Vagina (tissue), 2 donors: ENCODE measurements at places on chromosomes 4 and X.

GRCh38 chr4:118981171-118981838, 92.7 kb downstream of the SYNPO2 start:
- no peaks in the 10 kb centered on the region for H3K27me3 ChIP-seq
- H3K27ac ChIP-seq = peak overlapping the region; percentile 16
- no peaks in the 10 kb centered on the region for H3K4me1 ChIP-seq
- no peaks in the 10 kb centered on the region for H3K36me3 ChIP-seq
- H3K4me3 ChIP-seq = no peak overlapping the region

DNA sequence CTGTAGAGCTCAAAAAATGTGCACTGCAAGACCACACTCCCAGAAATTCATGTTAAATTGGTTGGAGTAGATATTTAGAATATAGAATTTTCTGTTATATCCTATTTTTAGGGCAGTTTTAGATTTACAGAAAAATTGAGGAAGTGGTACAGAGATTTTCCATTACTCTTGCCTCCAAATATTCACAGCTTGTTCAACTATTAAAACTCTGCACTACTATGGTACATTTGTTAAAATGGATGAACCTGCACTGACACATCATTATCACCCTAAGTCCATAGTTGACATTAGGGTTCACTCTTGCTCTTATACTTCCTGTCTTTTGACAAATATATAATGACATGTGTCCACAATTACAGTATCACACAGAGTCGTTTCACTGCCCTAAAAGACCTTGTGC, 1724.5 kb downstream of the C4orf33 start:
- DNase-seq = no peak
- H3K4me1 ChIP-seq = no peaks in the 10 kb centered on the region

DNA sequence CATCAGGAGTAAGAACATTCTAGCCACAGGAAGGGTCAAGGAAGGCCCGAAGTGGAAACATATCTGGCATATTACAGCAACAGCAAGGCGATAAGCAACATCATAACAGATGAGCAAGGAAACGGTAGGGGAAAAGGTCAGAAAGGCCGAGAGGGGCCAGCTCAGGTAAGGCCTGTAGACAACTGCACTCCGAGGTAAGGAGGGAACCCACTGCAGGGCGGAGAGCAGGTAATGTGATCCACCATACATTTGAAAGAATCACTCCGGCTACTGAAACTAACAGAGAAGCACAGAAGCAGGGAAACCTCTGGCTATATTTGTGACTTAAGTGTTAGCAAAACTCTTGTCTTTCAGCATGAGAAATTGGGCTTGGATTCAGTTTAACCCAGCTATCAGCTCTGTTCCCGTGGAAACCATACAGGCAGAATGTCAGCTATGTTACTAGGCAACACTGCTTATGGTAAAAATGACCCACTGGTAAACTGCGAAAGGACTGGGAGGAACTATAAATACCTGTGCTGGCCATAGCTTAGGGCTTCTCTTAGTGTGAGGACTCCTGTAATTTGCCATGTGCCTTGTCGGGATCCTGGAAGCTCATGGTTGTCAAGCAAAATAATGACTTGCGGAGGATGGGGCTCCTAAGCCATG, 31.0 kb downstream of the FRYL start:
- no peak overlapping the region for H3K27ac ChIP-seq
- H3K36me3 ChIP-seq = no peaks in the 10 kb centered on the region
- H3K27me3 ChIP-seq = no peaks in the 10 kb centered on the region
- H3K4me3 ChIP-seq = no peak overlapping the region

GRCh38 chr4:10971800-10972401, 287.3 kb upstream of the CLNK start:
- no peak for DNase-seq
- no peaks in the 10 kb centered on the region for H3K27me3 ChIP-seq
- H3K36me3 ChIP-seq = no peaks in the 10 kb centered on the region
- no peak overlapping the region for H3K27ac ChIP-seq
- no peaks in the 10 kb centered on the region for H3K4me1 ChIP-seq

- H3K4me1 ChIP-seq = peaks cover 15% of the 10 kb centered on the region
- H3K27me3 ChIP-seq = no peaks in the 10 kb centered on the region
- H3K4me3 ChIP-seq = no peak overlapping the region
- no peak overlapping the region for H3K27ac ChIP-seq
- no peaks in the 10 kb centered on the region for H3K36me3 ChIP-seq
- DNase-seq = peak; percentile 83
These were observed 160.6 kb downstream of the EFNB1 start for GRCh38 chrX:68989456-68989855.

DNA sequence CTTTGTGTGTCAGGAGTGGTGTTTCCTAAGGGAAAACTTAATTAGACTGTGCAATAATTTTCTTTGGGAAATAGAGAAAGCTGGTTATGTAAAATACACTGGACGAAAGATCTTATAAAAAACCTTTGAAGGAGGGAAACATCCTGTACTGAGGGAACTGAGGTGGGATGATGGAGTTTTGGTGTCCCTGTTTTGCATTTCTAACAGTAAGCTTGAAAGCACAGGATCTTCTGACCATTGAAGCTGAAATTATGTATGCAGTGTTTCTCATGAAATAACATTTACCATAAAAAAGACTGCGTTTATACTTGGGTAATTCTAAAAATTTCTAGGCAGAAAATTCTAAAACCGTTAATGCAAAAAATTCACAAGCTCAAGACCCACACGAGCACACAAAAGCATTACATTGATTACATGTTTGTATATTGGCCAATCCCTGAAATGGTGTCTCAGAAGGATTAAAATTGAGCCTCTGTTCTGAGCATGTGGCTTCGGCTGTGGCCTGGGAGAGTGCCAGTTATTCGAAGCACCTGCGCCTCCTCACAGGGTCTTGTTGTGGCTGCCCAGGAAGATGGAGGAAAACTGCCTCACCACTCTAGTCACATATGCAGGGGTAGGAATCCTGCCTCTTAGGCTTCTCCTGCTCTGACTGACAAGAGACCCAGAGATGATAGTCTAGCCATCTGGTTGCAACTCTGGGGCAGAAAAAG, 49.5 kb downstream of the JADE3 start:
- no peak overlapping the region for H3K27ac ChIP-seq
- DNase-seq = no peak
- H3K27me3 ChIP-seq = no peaks in the 10 kb centered on the region
- no peak overlapping the region for H3K4me3 ChIP-seq

- no peak overlapping the region for H3K27ac ChIP-seq
- no peaks in the 10 kb centered on the region for H3K27me3 ChIP-seq
- peaks cover 6% of the 10 kb centered on the region for H3K36me3 ChIP-seq
- peak overlapping the region; percentile 14 for H3K4me3 ChIP-seq
- H3K4me1 ChIP-seq = no peaks in the 10 kb centered on the region
These were observed 13.3 kb downstream of the CYP4V2 start for GRCh38 chr4:186204686-186205085.

GRCh38 chrX:136292656-136293055, 8.1 kb upstream of the ADGRG4 start:
- no peak overlapping the region for H3K27ac ChIP-seq
- H3K36me3 ChIP-seq = no peaks in the 10 kb centered on the region
- no peaks in the 10 kb centered on the region for H3K27me3 ChIP-seq

GRCh38 chr4:163111588-163111987, 55.1 kb downstream of the NAF1 start:
- DNase-seq = no peak
- H3K27ac ChIP-seq = no peak overlapping the region
- no peaks in the 10 kb centered on the region for H3K4me1 ChIP-seq
- no peaks in the 10 kb centered on the region for H3K27me3 ChIP-seq
- no peak overlapping the region for H3K4me3 ChIP-seq

GRCh38 chrX:130771230-130771629, 131.8 kb downstream of the ENOX2 start:
- H3K4me1 ChIP-seq = no peaks in the 10 kb centered on the region
- H3K27me3 ChIP-seq = no peaks in the 10 kb centered on the region
- DNase-seq = no peak
- H3K4me3 ChIP-seq = no peak overlapping the region
- H3K27ac ChIP-seq = no peak overlapping the region
- no peaks in the 10 kb centered on the region for H3K36me3 ChIP-seq

DNA sequence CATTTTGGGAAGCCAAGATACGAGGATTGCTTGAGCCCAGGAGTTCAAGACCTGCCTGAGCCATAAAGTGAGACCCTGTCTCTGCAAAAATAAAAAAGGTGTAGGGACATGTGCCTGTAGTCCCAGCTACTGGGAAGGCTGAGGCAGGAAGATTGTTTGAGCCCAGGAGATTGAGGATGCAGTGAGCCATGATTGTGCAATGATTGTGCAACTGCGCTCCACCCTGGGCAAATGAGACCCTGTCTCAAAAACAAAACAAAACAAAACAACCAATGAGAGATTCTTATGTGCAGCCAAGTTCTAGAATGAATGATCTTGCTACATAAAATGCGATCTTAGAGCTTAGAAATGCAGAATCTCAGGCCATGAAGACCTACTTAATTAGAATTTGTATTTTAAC, 22.5 kb downstream of the SLC9B2 start:
- no peak overlapping the region for H3K4me3 ChIP-seq
- H3K36me3 ChIP-seq = peaks cover 10% of the 10 kb centered on the region
- H3K27me3 ChIP-seq = no peaks in the 10 kb centered on the region
- no peak overlapping the region for H3K27ac ChIP-seq
- DNase-seq = no peak
- H3K4me1 ChIP-seq = no peaks in the 10 kb centered on the region

- peaks cover 30% of the 10 kb centered on the region for H3K4me1 ChIP-seq
- H3K36me3 ChIP-seq = no peaks in the 10 kb centered on the region
- no peak for DNase-seq
- no peak overlapping the region for H3K4me3 ChIP-seq
- H3K27ac ChIP-seq = no peak overlapping the region
These were observed 118.7 kb downstream of the KLHL8 start for GRCh38 chr4:87101543-87102199.

- no peak overlapping the region for H3K27ac ChIP-seq
- H3K27me3 ChIP-seq = no peaks in the 10 kb centered on the region
- H3K4me1 ChIP-seq = peaks cover 14% of the 10 kb centered on the region
- no peak for DNase-seq
These were observed 2.0 kb downstream of the ANKRD37 start for GRCh38 chr4:185398618-185399017.

DNA sequence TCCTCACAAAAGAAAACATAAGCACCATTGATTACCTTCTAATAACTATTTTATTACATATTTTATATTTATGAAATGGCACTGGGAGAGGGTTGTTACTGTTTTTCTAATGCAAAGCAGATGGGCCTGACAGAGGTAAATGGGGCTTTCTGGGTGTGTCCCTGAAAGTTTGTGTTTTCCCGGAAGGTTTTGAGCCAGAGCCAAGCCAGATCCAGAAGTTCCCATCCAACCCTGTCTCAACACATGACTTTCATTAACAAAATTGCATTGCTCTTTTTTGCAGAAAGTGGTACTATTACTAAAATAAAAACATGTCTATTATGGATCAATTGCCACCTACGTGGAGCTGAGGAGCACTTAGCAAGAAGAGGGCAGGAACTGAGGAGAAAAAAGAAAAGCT, 181.3 kb downstream of the RAB28 start:
- DNase-seq = no peak
- H3K27me3 ChIP-seq = no peaks in the 10 kb centered on the region
- H3K4me1 ChIP-seq = no peaks in the 10 kb centered on the region
- H3K4me3 ChIP-seq = no peak overlapping the region
- no peaks in the 10 kb centered on the region for H3K36me3 ChIP-seq

GRCh38 chr4:48944252-48944651, 37.7 kb upstream of the OCIAD2 start:
- no peak overlapping the region for H3K27ac ChIP-seq
- no peak overlapping the region for H3K4me3 ChIP-seq
- DNase-seq = no peak
- H3K4me1 ChIP-seq = peaks cover 8% of the 10 kb centered on the region
- H3K27me3 ChIP-seq = no peaks in the 10 kb centered on the region

GRCh38 chr4:70651864-70652506, 14.3 kb downstream of the JCHAIN start:
- H3K4me3 ChIP-seq = no peak overlapping the region
- no peaks in the 10 kb centered on the region for H3K27me3 ChIP-seq
- no peak overlapping the region for H3K27ac ChIP-seq
- no peaks in the 10 kb centered on the region for H3K36me3 ChIP-seq

- H3K4me3 ChIP-seq = no peak overlapping the region
- H3K27me3 ChIP-seq = no peaks in the 10 kb centered on the region
- H3K27ac ChIP-seq = no peak overlapping the region
- H3K36me3 ChIP-seq = no peaks in the 10 kb centered on the region
- H3K4me1 ChIP-seq = no peaks in the 10 kb centered on the region
These were observed 573.9 kb downstream of the TMA16 start for GRCh38 chr4:164068392-164068791.

GRCh38 chr4:149145803-149146202, 669.8 kb downstream of the IQCM start:
- no peak overlapping the region for H3K4me3 ChIP-seq
- H3K27me3 ChIP-seq = no peaks in the 10 kb centered on the region
- H3K27ac ChIP-seq = no peak overlapping the region

DNA sequence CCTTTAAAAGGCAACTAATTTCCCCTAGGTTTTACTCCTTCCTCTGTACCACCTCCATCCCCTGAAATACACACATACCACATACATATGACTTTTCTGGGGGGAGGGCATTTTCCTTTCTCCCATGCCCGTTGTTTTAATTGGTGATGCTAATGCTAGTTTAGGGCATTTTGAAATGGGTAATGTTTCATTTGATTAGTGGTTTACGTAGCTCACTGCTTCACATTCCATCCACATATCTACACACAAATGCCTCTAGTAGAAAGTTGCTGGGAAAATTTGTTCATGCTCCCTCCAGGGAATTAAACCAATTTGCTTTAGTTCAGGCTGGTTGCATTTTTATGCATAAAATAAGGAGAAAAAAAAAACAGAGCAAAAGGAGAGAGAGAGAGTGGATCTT, 231.2 kb downstream of the FRAS1 start:
- no peak overlapping the region for H3K27ac ChIP-seq
- H3K36me3 ChIP-seq = no peaks in the 10 kb centered on the region
- no peaks in the 10 kb centered on the region for H3K27me3 ChIP-seq
- no peak overlapping the region for H3K4me3 ChIP-seq

DNA sequence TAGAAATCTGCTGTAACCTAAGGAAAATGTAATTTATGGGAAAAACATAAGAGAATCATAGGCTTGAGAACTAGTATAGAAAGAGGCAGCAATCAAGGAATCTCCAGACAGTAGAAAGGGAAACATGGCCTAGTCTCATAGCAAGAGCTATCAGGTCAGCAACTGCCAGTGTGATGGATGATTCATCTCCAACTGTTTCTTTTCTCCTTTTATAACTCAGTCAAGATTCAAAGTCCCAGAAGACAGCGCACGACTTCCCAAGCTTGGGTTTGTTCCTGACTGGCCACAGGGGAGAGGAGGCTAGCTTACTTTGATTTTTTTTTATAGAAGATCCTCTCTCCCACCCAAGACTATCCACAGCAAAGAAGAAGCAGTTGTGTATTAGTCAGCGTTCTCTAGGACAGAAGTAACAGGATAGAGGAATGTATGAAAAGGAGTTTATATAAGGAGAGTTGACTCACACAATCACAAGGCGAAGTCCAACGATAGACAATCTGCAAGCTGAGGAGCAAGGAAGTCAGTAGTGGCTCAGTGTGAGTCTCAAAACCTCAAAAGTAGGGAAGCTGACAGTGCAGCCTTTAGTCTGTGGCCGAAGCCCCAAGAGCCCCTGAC, 181.5 kb downstream of the GC start:
- no peak overlapping the region for H3K27ac ChIP-seq
- no peaks in the 10 kb centered on the region for H3K4me1 ChIP-seq
- H3K27me3 ChIP-seq = no peaks in the 10 kb centered on the region
- no peak for DNase-seq
